ENCODE measurements at places on chromosomes 4 and X.

- DNase-seq = no peak
These were observed 23.5 kb upstream of the CA5B start for GRCh38 chrX:15714529-15714928.

- DNase-seq = no peak
These were observed 184.8 kb upstream of the MTMR8 start for GRCh38 chrX:64580035-64580434.

GRCh38 chr4:139279760-139280620 lies at the start of gene MGARP:
TSS of gene MGARP (minus strand) at chr4:139280225. CDS start at chr4:139280158, 67 bp downstream.
- DNase-seq = no peak

- DNase-seq = peak; percentile 53
These were observed 652 bp downstream of the SRPX start for GRCh38 chrX:38220024-38220414.

GRCh38 chr4:832536-832935 lies 6.6 kb upstream of the CPLX1 start:
- DNase-seq = no peak

DNA sequence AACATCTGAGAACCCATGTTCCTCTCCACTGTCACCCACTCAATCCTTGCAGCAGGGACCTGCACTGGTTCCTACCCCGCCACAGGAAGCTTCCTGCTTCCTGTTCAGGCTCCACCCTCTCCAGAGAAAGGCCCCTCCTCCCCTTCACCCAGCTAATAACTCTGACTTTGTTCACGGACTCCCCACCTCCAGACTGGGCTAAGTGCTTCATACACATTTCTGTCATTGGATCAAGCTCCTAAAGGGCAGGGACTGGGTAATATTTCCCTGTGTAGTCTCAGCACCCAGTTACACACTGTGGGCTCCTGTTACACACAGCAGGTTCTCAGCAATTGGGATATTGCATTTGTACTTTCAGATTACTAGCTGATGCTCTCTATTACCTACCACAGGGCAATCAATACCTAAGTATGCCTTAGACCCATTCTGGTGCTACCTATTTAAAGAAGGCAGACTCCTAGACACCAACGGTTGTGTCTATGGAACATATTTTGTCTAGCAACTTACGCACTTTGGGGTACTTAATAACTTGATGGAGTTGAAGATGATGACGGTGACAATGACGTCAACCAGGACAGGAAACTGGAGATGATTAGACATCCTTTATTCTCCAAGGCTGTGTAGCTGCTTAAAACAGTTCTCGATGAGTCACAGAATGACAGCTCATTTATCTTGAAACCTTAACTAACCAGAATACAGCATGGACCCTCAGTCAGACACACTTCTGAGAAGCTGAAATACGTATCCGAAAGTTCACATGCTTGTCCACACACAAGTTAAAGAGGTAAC lies 58.1 kb downstream of the MAML3 start:
- peak; percentile 97 for DNase-seq

GRCh38 chr4:38662522-38663089 lies 1.4 kb upstream of the KLF3 start:
- no peak for DNase-seq

DNA sequence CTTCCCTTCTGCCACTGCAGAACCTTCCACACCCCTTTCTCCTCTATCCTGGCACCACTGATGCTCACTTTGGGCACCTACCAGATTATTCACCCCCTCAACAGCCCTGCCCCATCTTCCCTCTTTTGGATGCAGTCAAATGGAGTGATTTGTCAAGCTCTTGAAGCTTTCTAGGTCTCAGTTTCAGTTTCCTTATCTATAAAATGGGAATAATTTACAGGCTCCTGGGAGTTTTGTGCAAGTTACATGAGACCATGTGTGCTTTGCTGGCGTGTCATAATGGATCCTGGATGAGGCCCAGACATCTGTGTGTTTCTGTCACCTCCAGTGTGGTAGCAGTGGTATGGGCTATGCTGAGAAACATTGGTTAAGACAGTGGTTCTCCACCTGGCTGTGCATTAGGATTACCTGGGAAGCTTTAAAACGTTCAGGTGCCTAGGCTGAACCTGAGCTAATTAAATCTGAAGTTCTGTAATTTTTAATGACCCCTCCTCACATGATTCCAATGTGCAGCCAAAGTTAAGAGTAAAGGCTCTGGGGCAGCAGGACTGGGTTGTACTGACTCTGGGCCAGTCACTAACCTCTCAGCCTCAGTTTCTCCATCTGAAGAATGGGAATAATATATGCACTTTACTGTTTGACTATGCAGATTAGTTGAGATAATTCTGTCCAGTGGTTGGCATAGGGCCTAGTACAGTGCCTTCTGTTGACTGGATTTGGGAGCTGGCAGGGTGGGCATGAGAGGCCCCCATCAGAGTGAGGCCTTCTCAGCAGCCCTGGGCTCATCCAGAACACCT lies 6.8 kb upstream of the MGST2 start:
- no peak for DNase-seq

DNA sequence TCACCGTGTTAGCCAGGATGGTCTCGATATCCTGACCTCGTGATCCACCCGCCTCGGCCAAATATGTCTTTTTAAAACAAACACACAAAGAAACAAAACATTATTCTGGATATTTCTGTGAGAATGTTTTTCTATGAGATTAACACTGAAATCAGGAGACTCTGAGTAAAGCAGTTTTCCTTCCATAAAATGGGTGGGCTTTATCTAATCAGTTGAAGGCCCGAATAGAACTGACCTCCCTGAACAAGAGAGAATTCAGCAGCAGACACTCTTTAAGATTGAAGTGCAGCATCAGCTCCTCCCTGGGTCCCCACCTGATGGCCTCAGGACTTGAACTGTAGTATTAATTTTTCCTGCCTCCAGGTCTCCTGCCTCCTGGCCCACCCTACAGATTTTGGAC lies 22.4 kb upstream of the SOD3 start:
- no peak for DNase-seq

GRCh38 chr4:146142768-146143167 lies 32.8 kb upstream of the LSM6 start:
- DNase-seq = no peak

- DNase-seq = no peak
These were observed 14.9 kb downstream of the MSANTD1 start for GRCh38 chr4:3263876-3264193.

DNA sequence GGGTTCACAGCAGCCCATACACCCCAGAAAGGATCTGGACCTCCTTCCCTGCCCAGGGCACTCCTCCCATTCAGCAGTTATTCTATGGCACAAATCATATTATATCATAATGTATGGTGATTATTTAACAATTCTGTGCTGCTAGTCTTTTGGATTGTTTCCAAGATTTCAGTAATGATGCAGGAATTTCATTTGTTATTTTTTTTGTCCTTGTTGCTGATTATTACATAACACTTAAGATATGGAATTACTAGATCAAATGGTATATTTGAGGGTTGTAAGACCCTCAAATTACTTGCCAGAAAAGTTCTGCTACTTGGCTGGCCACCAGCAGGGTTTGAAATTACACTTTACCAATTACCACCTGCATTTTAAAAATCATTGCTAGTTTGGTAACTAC lies 36.4 kb downstream of the QDPR start:
- peak; percentile 21 for DNase-seq

GRCh38 chr4:174934360-174934759 lies 16.2 kb downstream of the ADAM29 start:
- no peak for DNase-seq

GRCh38 chrX:11431786-11432185 lies 138.6 kb downstream of the AMELX start:
- no peak for DNase-seq

DNA sequence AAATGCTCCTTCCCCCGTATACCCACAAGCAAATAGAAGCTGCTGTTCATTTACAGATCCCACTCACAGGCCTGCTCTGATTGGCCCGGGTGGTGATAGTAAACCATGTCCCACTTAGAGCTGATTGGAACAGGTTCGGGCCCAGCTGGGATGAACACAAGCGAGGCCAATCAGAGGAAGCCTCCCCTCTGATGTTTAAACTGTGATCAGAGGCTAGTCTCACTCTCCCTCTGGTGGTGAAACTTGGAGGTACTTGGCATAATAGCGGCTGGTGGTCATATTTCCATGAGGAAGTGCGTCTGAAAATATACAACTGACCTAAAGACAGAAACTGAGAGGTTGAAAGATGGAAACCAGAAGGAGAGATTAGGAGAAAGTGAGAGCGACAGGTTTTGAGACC lies 51.5 kb upstream of the TRPC3 start:
- DNase-seq = no peak

- no peak for DNase-seq
These were observed 12.2 kb upstream of the ASMTL start for GRCh38 chrX:1464971-1465285.

DNA sequence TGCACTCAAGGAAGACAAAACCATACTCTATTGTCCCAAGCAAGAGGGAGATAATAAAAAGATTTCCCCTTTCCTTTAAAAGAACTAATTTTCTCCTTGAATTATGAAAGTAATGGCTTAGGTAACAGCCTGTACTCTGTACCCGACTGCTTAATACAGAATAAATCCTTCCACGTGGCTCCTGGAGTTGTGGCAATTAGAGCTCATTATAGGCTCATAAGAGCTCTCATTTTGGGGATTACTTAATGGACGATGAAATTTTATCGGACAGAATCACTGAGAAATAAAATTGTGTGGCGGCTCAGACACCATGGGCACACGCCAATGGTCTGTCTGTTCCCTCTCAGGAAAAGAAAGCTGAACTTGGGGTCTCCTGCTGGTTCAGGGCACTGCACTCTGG lies 2.8 kb upstream of the GSX2 start:
- DNase-seq = no peak

- DNase-seq = no peak
These were observed 58.4 kb upstream of the TADA2B start for GRCh38 chr4:6984612-6985425.

GRCh38 chr4:51930557-51930956 lies 87.6 kb downstream of the DCUN1D4 start:
- peak; percentile 18 for DNase-seq

DNA sequence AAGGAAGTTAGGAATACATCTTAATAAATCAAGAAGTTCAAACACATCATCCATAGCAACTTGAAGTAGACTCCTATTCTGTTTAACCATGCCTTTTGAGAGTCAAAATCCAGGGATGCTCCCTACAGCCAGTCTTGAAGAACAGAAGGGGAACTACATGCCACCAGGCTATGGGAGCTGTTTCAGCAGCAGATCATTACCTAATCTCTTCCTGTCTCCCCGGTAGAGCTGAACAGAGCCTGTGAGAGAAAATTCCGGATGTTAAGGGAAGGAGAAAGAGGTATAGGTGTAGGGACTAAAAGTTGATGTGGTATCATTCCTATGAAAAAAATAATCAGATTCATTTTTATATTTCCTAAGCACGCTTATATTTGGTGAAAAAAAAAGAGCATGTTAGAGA lies 352.2 kb downstream of the SPRY1 start:
- DNase-seq = no peak

DNA sequence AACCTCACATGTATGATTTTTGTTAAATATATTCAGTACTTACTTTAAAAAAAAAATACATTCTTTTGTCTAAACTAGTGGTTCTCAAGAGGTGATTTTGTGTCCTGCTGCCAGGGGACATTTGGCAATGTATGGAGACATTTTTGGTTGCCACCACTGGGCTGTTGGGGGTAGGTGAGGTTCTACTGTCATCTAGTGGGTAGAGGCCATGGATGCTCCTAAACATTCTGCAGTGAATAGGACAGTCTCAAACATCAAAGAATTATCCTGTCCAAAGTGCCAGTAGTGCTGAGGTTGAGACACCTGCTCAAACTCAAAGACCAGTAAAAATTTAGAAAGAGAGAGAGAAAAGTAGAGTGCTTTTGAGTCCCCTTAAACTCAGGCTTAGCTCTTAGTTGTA lies 32.9 kb upstream of the PGM2 start:
- DNase-seq = peak; percentile 2

DNA sequence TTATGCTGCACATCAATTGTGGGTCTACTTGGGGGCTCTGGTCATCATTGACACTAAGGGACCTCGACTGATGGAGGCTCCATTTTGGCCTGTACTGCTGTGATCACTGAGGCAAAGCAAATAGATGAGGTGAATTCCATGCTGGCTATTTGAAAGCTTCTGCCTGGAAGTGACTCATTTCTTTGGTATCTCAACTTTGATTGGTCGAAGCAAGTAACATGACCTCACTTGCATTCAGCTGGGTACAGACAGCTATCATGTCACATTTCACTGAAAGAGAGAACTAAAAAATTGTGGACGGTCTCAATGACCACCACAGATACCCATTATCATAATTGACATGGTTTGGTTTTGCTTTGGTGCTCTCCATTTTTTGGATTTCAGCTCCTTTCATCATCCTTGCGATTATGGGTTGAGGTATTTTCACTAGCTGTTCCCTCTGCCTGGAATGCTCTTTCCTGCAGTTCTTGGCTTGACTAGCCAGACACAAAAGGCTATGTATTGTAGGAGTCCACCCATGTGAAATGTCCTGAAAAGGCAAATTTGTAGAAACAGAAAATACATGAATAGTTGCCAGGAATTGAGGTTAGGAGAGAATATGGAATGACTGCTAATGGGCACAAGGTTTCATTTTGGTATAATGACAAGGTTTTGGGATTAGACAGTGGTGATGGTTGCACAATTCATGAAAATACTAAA lies 369.2 kb upstream of the LCORL start:
- peak; percentile 28 for DNase-seq

DNA sequence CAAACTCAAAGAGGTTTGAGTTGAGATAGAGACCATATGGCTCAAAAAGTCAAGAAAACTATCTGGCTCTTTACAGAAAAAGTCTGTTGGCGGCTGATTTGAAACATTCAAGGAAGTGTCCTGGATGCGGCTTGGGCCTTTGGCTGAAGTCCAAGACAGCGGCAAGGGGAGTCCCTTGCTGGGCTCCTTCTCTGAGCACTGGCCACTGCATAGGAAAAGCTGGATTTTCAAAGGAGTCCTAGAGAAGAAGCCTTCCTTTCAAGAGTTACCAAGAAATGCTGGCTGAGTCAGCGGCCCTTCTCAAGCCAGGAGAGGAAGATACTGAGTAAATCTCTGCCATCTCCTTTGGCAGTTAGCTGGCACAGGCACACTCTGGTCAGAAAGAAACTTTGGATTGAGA lies 12.1 kb downstream of the APLN start:
- no peak for DNase-seq

DNA sequence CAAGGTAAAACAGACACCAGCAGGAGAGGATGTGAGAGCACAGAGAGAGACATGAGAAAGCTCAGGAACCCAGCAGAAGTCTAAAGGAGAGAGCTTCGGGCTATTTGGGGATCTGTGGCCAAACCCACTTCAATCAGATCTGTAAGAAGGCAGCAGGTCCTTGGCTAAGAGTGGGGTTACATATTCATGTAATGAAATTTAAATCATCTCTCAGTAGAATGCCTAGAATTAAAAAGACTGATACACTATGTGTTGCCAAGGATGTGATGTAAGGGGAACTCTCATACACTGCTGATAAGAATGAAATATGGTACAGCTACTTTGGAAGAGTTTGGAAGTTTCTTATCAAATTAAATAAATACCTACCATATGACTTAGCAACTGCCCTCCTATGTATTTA lies 35.8 kb downstream of the PDE5A start:
- DNase-seq = no peak

GRCh38 chr4:102342404-102343074 lies 2.7 kb downstream of the SLC39A8 start:
- DNase-seq = no peak
